NCI-H345 (cell line): ENCODE measurements at places on chromosomes 13 and 19.

- DNase-seq = no peak
Observed at GRCh38 chr19:54189145-54189734, at the start of gene MBOAT7. Gene MBOAT7 (minus strand): TSS chr19:54189580. CDS start chr19:54188508, 1,072 bp downstream.

GRCh38 chr13:98487016-98487415, 89.9 kb downstream of the STK24 start:
- no peak for DNase-seq

- DNase-seq = no peak
Observed at GRCh38 chr19:53101518-53101917, 1.7 kb downstream of the ZNF160 start.

GRCh38 chr19:16066611-16067104, 9.6 kb upstream of the TPM4 start:
- no peak for DNase-seq

DNA sequence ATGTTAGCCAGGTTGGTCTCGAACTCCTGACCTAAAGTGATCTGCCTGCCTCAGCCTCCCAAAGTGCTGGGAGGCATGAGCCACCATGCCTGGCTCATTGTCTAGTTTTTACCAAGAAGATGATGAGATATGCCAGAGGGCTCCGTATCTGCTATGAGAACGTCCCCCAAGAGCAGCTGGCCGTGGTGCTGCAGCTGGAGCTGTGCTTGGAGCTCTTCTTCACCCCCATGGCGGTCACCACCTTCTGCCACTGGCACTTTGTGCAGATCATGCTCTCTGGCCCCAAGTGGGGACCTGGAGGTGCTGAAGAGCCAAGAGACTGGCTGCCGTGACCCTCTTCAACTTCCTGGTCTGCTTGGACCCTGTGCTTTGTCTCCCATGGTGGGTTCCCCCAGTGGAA, 36.8 kb downstream of the GPR42 start:
- DNase-seq = no peak

GRCh38 chr19:30932854-30933253, 416.4 kb downstream of the TSHZ3 start:
- DNase-seq = no peak

DNA sequence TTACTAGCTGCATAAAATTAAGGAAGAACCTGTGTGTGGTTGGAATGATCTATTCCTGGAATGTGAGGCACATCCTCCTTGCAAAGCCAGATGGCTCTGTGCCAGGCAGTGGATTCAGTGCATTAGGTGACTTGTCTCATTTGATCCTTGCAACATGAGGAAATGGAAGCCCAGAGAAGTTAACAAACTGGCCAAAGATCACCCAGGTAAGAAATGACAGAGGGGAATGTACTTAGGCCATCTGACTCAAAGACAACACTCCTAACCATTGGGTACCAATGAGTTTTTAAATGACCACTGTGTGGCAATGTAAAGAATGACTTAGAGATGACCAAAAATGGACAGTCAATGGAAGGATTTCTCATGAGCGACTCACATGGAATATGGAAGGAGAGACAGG, 114.2 kb upstream of the RXFP2 start:
- DNase-seq = no peak

GRCh38 chr13:57632276-57633140, 964 bp downstream of the PCDH17 start:
- DNase-seq = no peak

DNA sequence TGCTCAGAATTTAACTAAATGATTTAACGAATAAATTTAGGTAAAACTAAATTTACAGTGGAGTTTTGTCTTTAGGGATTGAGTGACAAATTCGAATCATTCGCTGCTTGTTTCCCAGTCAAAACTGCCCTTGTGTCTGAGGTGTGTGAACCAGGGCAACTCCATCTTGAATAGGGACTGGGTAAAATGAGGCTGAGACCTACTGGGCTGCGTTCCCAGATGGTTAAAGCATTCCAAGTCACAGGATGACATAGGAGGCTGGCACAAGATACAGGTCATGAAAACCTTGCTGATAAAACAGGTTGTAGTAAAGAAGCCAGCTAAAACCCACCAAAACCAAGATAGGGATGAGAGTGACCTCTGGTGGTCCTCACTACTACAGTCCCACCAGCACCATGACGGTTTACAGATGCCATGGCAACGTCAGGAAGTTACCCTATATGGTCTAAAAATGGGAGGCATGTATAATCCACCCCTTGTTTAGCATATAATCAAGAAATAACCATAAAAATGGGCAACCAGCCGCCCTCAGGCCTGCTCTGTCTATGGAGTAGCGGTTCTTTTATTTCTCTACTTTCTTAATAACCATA, 10.2 kb upstream of the ANKRD10 start:
- no peak for DNase-seq

DNA sequence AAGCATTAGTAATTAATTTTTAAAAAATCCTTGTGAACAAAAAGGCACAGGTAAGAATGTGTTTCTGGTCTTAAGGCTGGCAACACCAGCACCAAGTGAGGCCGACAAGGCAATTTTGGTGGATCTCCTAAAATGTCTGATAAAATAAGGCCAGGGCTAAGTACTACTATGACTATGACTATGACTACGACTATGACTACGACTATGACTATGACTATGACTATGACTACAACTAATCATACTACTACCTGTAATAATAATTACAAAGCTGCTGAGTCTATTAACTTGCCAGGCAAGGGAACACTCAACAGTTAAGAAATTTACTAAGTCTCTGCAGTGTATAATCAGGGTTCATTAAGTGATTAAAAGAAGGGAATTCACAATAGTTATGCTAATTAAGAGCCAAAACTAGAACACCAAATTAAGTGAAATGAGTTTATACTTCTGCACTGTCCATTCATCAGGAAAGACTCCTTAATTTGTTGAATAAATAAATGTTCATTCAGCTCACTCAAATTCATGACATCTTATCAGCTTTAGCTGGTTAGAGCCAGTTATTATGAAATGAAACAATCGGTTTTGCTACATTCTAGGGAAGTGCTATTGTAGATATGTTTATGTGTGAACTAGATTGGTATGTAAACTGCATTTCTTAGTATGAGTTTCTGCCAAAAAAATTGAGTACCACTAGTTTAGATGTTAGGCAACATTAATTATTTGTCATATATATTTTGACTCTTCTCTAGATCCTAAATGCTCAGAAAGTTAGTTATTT, 1626.2 kb upstream of the PCDH20 start:
- DNase-seq = no peak

DNA sequence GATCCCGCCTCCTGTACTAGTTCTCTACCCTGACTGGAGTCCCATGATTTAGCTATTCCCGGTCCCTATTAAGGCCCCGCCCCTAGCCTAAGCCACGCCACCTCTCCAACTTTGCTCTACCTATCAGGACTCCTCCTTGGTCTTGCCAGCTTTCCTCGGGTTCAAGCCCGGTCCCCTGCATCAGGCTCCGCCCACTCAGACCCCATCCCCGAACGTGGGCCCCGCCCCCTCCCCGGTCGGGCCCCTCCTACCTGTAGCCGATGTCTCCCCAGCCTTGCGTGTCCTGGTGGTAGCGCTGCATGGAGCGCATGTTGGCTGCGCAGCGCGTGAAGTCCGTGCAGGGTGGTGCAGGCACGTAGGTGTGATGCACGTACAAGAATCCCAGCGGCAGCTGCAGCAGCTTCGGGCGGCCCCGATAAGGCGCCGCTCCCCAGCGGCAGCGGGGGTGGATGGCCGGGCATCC, 7.3 kb upstream of the RASAL3 start:
- no peak for DNase-seq

DNA sequence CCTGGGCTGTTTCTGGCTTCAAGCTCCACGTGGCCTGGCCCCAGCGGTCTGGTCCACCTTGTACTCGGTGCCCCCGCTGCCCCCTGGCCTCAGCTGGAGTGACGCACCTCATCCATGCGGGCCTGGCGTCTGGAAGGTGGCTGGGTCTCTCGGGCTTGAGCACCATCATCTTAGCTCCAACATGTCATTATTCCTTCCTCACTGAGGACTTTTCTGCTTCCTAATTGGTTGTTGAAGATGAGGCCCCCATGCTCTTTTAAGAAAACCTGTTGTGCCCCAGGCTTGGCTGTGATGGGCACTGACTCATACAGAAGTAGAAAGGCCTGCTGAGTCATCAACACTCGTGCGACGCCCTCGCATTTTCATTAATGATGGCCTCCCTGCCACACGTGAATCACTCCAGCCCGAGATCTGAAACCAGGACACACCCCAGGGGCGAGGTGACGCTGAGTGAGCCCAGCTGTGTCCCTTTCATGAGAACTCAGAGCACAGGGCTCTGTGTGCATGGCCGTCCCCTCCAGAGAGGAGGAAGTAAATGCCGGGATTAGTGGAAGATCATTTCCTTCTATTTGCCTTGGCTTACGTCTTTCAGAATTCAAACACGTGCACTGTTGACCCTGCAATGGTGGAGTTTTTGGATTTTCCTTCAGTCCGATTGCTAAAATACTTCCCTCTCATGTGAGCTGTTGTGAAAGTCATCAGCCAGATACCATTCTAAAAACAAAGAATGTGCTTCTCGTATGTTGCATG, 14.0 kb upstream of the GJA3 start:
- DNase-seq = no peak

- no peak for DNase-seq
Observed at GRCh38 chr13:94305463-94305862, 174.0 kb downstream of the DCT start.

- DNase-seq = no peak
Observed at GRCh38 chr19:30812099-30812678, 440.0 kb downstream of the ZNF536 start.

DNA sequence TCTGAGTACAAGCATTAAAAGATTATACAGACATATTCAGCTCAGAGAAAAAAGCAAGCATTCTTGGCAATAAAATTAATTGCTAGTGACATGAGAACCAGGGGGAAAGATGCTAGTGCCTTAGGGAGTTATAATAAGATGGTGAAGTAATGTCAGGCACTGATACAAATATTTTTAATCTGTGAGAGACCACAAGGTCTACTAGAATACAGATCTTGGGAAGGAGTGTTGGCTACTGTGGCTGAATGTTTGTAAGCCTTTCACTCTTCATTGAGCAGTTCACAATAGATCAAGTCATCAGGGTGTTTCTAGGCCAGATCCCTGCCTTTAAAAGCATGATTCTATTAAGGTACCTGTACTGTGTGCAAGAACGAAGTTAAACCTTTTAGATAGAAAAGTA, 16.4 kb downstream of the FREM2 start:
- DNase-seq = no peak

- DNase-seq = no peak
Observed at GRCh38 chr13:111183959-111184358, 68.8 kb downstream of the ARHGEF7 start.

DNA sequence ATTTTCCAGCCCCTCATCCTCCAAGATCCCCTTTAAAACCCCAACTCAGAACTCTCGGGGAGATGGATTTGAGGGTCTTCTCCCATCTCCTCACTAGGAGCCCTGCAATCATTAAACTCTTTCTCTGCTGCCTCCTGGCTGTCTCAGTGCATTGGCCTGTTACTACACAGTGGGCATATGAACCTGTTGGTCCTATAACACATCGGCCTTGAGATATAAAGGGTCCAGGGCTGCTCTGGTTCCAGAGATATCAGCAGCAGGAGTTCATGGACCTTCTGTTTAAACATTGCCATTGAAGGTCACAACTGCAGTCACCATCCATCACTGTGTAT, 3.8 kb upstream of the METTL21C start:
- no peak for DNase-seq

- DNase-seq = peak; percentile 71
Observed at GRCh38 chr13:39765801-39766463, 110.5 kb downstream of the COG6 start.

GRCh38 chr13:22629374-22629773, 551.4 kb upstream of the SGCG start:
- no peak for DNase-seq

DNA sequence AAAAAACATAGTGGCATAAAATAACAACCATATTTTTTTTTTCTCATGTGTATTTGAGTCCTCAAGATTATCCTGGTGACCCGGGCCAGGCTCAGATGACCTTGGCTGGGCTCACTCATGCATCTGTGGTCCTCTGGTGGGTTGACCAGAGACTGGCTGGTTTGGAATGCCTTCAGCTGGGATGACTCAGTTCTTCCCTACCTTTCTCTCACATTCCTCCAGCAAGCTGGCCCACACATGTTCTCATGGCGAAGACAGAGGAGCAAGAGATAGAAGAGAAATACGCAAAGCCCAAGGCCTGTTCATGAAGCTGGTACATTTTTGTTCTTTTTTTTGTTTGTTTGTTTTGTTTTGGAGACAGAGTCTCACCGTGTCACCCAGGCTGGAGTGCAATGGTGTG, 14.3 kb upstream of the ZNF541 start:
- no peak for DNase-seq

DNA sequence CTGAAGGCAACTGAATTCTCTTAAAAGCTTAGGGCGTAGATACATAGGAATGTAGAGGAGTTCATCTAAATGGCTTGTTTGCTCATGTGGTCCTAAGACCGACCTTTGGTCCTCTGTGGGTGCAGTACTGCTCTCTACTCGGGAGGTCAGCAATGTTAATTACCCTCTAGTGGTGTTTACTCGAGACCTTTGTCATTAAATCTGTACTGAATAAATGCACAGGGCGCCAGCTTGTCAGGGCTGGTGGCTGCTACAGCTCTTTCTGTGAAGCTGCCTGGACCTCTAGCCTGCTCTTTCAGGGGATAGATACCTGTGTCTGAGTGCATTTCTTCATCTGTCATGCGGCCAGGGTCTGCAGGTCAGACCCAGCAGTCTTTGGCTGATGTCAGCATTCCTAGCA, 29.2 kb upstream of the MPHOSPH8 start:
- no peak for DNase-seq

GRCh38 chr19:2716722-2717637, 4.2 kb downstream of the DIRAS1 start:
- DNase-seq = no peak

- no peak for DNase-seq
Observed at GRCh38 chr13:50267917-50268316, 252.7 kb downstream of the KCNRG start.

DNA sequence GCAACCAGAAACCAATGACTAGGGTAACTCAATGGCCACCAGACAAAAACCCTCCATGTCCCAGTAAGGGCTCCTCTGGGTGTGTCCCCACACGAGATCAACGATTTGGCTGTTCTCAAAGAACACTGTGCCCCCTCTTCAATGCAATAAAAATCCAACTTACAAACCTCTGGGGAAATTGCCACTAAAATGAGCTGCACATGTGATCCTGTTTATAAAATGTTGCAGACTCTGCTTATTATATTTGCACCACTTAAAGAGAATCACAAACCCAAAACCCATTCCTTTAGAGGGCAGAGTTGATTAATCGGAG, 80.5 kb downstream of the STK24 start:
- no peak for DNase-seq

DNA sequence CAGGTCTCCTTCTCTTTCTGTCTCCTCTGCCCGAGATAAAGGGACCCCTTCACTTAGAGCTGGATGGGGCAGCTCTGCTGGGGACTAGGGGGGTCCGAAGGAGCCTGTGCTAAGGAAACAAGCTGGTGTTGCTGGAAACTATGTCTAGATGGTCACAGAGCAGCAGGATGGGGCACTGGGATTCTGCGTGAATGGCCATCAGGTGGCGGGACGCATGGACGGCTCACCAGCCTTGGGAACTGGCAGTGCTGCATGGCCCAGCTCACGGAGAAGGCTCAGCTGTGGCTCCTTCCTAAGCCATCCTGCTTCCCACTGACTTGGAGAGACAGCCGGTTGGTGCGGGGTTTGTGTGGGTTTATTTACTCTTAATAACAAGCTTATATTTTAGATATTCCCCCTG, 411.8 kb downstream of the ZNF536 start:
- DNase-seq = no peak

- no peak for DNase-seq
Observed at GRCh38 chr13:107906131-107906530, 309.2 kb downstream of the LIG4 start.

GRCh38 chr13:101242720-101243119, 173.6 kb downstream of the NALCN start:
- no peak for DNase-seq

GRCh38 chr13:66312312-66313087, 917.6 kb downstream of the PCDH9 start:
- peak; percentile 75 for DNase-seq
